OCI-M1 (cell line): ENCODE measurements at places on chromosomes 4 and X.

GRCh38 chr4:7073526-7074390 lies 5.9 kb upstream of the GRPEL1 start:
- DNase-seq = peak; percentile 70

DNA sequence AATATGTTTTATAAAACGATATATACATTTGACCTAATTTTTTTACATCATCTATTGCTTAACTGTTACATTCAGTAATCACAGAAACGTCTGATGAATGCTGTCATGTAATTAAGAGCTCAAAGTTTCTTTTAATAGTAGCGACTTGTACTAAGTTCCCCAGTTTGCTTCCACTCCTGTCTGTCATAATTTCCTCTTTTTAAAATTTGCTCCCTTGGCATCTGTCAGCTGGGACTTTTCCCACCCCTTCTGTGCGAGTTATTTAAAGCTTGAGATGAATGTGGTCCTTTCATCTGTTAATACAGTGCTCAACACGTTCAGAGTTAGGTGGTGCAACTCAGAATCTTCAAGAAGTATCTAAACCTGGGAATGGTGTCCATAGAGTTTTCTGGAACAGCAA lies 1.2 kb downstream of the RAP1GDS1 start:
- peak; percentile 62 for DNase-seq

GRCh38 chr4:170662250-170662649 lies 572.5 kb upstream of the AADAT start:
- DNase-seq = no peak

DNA sequence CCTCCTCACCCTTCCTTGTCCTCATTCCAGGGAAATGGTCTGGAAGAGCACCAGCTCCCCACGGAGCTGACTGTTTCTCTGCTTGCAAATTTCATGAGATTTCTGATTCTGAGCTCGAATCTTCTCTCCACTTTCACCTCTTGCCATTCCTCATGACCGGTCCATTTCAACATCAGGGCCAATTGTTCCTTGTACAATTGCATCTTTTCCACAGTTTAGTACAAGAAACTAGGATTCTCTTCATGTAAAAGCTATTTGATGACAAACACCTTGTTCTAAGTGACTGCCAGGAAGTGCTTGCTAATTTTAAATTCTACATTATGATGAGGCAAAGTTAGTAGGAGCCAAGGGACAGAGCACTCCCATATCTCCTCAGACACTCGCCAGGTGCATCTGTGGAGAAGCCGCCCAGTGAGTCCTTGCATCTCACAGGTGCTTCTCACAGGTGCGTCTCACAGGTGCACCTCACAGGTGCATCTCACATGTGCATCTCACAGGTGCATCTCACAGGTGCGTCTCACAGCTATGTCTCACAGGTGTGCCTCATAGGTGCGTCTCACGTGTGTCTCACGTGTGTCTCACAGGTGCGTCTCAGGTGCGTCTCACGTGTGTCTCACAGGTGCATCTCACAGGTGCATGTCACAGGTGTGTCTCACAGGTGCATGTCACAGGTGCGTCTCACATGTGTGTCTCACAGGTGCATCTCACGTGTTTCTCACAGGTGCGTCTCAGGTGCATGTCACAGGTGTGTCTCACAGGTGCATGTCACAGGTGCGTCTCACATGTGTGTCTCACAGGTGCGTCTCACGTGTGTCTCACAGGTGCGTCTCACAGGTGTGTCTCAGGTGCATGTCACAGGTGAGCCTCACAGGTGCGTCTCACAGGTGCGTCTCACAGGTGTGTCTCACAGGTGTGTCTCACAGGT lies 3.0 kb upstream of the PDE6B start:
- peak; percentile 1 for DNase-seq

GRCh38 chrX:135707880-135708279 lies 5.6 kb upstream of the CT45A1 start:
- DNase-seq = peak; percentile 2

- no peak for DNase-seq
Measured at GRCh38 chr4:129600898-129601297, 504.9 kb downstream of the C4orf33 start.

DNA sequence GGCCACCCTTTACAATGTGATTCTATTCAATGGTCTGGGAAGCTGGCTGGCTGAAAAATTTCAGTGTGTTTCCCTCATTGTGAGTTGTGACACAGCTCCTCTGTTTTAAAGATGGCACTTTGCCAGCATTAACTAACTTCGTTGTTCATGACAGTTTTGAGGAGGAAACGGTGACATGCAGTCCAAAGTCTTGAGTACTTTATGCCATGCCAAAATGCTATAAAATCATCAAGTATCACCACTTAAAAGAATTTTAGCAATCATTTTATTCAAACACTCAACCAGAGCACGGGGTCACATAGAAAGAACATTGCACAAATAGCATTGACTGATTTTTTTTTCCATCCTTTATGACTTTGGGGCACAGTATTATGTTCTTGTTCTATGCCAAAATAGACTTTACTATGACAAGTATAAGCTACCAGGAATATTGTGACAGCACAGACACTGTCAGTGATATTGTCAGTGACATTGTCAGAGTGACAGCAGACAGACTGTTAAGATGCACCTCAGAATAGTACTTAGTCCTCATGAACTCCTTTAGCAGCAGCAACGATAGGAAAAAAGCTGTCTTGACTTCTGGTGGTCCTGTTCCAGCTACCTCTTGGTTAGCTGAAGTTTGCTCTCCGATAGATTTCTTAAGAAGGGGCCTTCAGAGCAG lies 46.7 kb downstream of the CXCL13 start:
- DNase-seq = no peak

DNA sequence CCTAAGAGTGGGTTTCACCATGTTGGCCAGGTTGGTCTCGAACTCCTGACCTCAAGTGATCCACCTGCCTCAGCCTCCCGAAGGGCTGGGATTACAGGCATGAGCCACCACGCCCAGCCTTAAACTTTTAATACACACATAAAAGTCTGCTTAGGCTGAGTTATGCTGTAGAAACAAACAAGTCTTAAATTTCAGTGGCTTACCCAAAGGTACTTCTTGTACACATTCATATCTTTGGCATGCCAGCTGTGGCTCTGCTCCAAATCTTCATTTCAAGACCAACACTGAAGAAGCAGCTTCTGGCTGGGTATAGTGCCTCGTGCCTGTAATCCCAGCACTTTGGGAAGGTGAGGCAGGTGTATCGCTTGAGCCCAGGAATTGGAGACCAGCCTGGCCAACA lies 80.3 kb downstream of the PPEF2 start:
- DNase-seq = no peak

GRCh38 chr4:186942758-186943377 lies 219.2 kb upstream of the FAT1 start:
- no peak for DNase-seq

DNA sequence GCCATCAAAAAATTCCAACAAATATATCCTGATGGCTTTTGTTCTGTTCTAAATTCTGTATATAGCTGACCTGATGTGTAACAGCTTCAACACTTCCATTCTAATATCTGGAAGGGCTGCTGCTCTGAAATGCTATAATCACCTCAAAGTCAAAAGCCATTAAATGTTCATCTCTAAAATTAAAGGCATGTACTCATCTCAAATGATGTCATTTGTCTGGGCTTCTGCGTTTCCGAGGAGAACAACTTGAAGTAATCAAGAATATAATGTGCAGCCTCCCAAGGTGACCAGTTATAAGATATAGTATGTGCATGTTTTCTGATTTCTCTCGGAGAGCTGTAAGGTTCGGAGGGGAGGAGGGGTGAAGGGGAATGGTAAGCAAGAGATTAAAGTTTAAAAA lies 237.6 kb downstream of the SCFD2 start:
- DNase-seq = no peak

- no peak for DNase-seq
Measured at GRCh38 chr4:74751247-74751646, 43.1 kb downstream of the BTC start.

DNA sequence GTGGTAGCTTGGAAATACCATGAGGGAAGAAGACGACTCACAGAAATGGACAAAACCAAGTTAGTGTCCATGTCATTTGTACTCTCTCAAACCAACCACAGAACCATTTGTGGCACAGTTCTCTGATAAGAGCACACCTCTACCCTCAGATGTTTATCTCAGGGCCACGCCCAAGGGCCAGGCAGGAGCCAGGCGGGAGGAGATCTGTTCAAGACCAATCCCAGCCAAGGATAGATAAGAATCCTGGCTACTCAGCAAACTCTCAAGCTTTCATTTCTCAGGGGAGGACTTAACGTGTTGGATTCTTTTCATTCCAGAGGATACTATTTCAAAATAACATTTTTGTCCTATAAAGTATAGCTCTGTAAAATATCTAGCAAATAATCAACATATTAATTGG lies 95.0 kb downstream of the NYX start:
- peak; percentile 5 for DNase-seq

- peak; percentile 92 for DNase-seq
Measured at GRCh38 chrX:12956704-12957534, 18.0 kb upstream of the TMSB4X start.

GRCh38 chrX:18166068-18166467 lies 54.6 kb downstream of the BEND2 start:
- DNase-seq = no peak

GRCh38 chrX:15505101-15505500 lies 4.5 kb downstream of the BMX start:
- peak; percentile 69 for DNase-seq

- DNase-seq = no peak
Measured at GRCh38 chrX:148984238-148984637, 483.8 kb downstream of the AFF2 start.

DNA sequence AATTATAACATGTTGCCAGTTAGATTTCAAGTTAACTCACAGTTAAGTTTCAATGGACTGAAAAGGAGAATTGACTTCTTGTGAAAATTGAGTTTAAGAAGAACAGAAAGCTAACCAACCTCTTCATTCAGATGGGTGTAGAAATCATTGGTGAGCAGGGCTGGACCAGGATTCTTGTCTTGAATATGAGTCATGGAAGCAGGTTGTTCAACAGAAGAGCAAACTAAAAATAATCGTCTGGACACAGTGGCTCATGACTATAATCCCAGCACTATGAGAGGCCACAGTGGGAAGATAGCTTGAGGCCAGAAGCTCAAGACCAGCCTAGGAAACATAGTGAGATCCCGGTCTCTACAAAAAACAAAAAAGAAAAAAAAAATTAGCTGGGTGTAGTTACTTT lies 98.2 kb downstream of the ARSJ start:
- DNase-seq = no peak

GRCh38 chrX:47564438-47565085 lies 3.6 kb downstream of the ARAF start:
- DNase-seq = no peak

GRCh38 chr4:126038502-126039144 lies 723.9 kb downstream of the FAT4 start:
- no peak for DNase-seq

DNA sequence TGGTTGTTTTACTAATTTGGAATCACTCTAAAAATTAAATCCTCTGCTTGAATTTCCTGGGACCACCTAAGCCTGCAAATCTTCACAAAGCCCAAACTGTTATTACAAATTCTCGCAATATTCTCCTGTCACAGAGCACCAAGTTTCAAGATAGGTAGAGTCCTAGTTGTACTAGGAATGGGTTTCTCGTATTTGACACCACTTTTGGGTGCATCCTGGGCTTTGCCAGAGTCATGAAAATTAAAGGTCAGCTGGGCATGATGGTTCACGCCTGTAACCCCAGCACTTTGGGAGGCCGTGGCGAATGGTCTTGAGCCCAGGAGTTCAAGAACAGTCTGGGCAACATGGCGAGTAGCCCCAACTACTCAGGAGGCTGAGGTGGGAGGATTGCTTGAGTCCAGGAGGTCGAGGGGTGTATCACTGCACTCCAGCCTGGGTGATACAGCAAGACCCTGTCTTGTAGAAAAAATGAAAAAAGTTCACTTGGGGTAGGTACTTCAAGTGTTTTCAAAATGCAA lies 30.6 kb upstream of the MANBA start:
- no peak for DNase-seq

DNA sequence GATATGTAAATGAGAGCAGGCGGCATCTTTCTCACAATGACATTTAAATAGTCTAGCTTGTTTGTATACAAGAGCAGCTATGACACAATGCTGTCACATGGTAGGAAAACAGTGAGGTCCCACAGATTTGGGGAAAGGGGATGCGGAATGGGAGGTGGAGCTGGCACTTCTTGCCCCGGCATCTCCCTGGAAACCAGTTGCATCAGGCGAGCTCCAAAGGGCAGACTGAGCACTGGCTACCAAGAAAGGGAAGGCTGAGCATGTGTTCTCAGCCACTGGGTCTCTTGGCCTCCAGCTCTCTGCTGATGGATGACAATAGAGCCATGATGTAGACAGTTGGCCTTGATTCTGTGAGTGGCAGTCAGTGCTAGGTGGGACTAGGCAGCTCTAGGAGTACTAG lies 109.0 kb downstream of the UCHL1 start:
- DNase-seq = no peak

GRCh38 chr4:85058551-85058950 lies 92.1 kb upstream of the WDFY3 start:
- DNase-seq = no peak

DNA sequence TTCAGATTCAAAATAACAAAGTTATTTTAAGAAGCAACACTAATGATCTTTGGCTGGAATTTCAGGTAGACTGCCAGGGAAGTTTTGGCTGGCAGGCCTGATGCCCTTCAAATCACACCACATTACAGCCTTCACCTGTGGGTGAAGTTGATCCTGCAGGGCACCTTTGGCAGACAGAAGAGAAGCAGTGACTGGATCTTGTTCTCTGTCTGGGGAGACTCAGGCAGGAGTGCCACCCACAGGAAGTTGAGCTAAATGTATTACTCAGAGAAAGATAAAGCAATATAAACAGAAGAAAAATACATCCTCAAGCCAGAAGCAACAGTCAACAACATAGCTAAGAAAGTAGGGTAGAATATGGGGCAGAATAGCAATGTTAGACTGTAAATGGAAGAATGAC lies 12.8 kb upstream of the CFAP299 start:
- DNase-seq = peak; percentile 22

- no peak for DNase-seq
Measured at GRCh38 chr4:85448906-85449890, 25.8 kb upstream of the ARHGAP24 start.

DNA sequence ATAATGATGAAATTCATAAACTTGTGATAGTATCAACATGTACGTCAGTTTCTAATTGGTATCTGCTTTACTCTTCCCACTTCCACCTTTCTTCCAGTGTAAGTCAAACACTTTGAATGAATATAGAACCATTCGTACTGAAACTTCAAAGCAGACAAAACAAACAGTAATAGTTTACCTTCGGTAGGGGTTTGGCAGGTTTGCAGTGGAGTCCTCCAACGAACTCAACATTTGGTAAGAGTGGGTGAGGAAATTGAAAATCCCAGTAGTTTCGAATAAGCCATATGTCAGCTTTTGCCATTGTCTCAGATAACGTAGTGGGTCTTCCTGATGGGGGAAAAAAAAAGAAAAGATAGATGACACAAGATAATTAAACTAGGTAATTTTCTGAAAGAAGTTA lies 2.2 kb downstream of the UGT2B4 start:
- DNase-seq = no peak

DNA sequence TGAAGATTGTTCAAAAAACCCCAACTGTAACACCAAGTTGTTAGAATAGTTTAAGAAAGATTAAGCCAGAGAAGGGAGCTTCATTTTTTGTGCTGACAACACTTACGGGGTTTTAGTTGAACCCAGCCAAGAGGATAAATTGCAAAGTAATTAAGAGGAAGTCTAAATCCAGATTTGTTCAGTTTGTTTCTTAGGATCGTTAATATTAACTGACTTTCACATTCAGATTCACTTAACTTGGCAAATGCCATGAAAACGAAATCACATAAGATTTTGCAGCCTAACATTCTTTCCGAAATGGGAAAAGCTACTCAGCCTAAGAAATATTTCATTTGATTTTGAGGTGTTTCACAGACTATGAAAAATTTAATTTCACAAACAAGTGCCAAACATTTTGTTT lies 511.3 kb downstream of the TRIML1 start:
- DNase-seq = no peak
